ENCODE measurements at places on chromosomes 5 and 9.

DNA sequence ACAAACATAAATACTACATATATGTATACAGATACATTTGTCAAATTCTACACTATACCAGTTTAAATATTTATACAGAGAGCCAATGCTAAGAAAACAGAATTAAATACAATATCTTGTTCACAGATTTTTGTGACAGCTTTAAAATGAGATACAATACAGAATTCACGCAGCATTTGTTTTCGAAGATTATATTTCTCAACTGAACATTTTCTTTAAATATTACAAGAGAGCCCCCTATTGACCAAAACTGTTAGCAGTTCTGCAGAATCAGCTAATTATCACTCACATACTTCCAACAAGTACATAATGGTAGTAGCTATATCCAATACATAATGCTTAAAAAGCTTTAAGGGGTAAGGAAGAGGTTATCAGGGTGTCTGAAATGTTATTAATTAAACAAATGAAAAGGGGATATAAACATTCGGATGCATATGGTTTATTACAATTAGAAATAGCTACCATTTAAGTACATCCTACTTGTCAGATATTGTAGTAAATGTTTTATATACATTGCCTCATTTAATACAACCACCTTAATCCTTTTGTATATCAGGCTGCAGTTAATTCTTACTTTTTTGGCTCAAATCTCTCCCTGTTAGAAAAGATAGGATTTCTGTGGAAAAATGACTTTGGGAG lies 31.7 kb downstream of the ZDHHC21 start:
- no peak for DNase-seq

DNA sequence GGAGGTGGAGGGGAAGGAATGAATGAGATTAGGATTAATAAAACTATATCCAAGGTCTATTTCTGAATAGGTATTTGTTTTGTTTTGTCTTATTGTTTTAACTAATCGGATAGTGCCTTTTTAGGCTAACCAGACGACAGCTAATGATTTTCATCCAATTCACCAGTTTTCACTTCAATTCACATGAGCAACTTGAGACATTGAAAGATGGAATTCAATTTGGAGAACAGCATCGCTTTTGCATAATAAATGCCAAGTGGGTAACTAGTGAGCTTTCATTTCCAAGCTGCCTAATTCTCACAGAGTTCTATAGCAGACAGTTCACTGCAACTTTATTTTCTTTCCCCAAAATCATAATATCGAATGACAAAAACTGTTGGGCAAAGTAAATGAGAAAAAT lies 5.0 kb downstream of the AGXT2 start:
- no peak for DNase-seq

GRCh38 chr5:93438124-93438523 lies 142.9 kb downstream of the NR2F1-AS1 start:
- DNase-seq, result no peak

DNA sequence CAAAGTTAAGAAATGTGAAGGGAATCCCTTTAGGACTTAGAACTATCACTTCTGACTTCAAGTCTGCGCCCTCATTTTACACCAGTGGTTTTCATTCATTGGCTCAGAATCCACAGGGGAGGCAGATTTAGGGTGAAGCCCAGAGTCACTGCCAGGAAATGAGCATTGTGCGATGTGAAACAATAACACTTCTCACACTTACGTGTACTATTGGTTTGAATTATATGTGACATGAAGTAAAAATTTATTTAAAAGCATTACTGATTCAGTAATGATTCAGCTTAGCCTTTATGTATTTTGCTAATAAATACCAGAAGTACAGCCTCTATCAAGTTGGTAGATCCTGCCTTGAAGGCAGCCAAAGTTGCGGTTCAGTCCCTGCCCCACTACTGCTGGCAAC lies 98.6 kb downstream of the PAM start:
- DNase-seq, result no peak

GRCh38 chr9:122195875-122196274 lies 32.9 kb downstream of the LHX6 start:
- no peak for DNase-seq

DNA sequence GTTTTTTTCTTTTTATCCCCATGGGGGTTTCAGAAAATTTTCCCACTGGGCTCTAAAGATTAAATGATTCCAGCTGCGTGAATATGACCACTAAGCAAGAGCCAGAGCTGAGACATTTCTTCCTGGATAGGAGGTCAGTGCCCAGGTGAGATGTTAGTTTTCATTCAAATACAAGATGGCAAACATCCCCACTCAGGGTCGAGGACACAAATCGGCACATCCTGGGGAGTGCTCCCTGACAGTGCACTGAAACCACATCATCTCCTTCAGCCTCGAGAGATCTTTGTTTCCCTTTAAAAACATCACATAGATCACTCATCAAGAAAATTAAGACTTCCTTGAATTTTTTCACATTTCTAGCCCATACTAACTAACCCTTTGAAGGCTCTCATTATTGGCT lies 273.2 kb upstream of the PANK3 start:
- DNase-seq, result no peak

- no peak for DNase-seq
These were observed 397.1 kb downstream of the DMAC1 start for GRCh38 chr9:7402334-7403027.

DNA sequence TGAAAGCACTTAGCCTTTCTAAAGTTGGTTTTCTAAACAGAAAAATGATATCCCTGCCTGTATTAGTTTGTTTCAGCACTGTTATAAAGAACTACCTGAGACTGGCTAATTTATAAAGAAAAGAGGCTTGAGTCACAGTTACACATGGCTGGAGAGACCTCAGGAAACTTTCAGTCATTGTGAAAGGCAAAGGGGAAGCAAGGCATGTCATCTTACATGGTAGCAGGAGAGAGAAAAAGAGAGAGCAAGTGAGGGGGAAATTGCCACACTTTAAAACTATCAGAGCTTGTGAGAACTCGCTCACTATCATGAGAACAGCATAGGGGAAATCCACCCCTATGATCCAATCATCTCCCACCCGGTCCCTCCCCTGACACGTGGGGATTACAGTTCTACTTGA lies 64.9 kb downstream of the FAM170A start:
- no peak for DNase-seq

- DNase-seq, result no peak
These were observed 30.8 kb upstream of the ACOT12 start for GRCh38 chr5:81424728-81425127.

DNA sequence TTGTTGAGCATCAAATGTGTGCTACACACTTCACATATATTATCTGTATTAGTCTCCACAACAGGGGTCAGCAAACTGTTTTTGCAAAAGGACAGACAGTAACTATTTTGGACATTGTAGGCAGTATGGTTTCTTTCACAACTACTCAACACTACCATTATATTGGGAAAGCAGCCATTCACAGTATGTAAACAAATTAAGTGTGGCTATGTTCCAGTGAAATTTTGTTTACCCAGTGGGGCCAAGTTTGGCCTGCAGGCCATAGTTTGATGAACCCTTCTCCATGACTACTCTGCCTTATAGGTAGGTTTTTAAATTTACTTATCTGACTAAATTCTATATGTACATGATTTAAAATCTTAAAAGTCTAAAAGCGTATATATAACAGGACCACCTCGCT lies 13.0 kb upstream of the FAM151B start:
- no peak for DNase-seq

GRCh38 chr9:29866556-29866955 lies 2293.3 kb upstream of the C9orf72 start:
- no peak for DNase-seq

- peak; percentile 34 for DNase-seq
These were observed 14.3 kb downstream of the RASGEF1C start for GRCh38 chr5:180194410-180195345.

DNA sequence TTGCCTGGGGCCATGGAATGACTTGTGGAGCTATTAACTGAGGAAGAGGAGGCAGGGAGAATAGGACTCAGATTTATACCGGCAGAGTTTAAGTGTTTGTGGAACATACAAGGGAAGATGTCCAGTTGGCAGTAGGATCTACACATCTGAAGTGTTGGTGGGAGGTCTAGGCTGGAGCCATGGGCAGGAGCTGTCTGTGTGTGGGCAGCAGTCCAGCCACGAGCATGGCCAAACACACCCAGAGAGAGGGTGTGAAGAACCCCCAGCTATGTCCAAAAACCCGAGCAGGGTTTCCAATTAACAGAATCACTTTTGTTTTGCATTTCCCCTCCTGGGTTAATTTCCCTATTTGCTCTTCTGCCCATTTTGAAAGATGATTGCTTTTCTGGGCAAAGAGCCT lies 393.7 kb downstream of the CDK5RAP2 start:
- no peak for DNase-seq

DNA sequence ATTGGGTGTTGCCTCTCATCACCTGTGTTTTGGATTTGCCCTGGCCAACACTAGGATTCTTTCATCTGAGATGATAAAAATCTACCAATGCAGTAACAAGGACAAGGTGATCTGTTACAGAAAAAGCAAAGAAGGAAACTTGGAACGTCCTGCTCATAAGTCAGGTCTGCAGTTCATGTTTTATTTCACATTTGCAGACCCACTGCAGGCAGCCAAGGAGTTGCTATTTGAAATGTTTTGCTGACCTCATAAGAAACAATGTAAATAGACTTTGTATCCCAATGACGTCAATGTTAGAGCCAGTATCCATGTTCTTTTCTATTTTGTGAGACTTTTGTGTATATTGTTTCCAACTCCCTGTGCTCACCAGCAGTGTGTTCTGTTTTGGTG lies 312.9 kb downstream of the DEPDC1B start:
- DNase-seq, result no peak

- DNase-seq, result no peak
These were observed 29.2 kb downstream of the SUSD1 start for GRCh38 chr9:112145886-112146285.

DNA sequence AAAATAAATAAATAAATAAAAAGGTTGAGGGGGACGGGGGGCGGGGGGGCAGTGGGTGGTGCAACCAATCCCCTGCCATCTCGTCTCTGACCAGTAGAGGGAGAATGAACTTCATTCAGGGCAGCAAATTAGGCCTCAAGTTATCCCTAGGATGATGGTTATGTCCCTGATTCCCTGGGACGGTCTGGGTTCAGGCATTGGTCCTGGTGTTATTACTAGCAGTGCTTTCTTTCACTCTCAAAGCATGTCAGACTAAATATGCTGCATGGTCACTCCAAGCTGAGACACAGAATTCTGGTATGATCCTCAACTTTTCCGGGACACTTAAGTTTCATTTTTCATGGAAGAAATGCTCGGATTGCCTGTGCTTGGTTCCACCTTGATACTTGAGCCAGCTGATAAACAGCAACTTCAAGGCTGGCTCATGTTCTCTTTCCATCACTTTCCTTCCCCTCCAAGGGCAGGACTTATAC lies 59.4 kb downstream of the DAP start:
- DNase-seq, result no peak

- DNase-seq, result no peak
These were observed 6.8 kb downstream of the GARIN3 start for GRCh38 chr5:157159209-157159751.

DNA sequence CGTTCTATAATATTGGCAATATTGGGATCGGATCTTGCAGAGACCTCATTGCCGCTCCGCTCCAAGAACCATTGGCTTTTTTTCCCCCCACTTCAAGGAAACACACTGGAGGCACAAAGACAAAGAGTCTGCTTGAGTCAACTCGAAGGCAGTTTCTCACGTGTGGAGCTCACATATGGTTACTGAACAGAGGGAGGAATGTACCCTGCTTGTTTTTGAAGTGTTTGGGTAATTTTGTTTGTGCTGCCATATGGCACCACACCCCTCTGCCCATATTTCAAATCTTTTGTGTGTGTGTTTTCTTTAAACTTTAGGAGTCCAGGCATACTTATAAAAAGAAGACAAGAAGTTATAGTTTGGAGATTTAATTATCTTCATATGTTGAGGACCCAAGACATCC lies 595.9 kb downstream of the DTWD2 start:
- DNase-seq, result peak; percentile 63

GRCh38 chr5:64165500-64166200 lies at the start of gene RNF180:
TSS of gene RNF180 (plus strand) at chr5:64165843. CDS start at chr5:64200808, 34,965 bp downstream.
- peak; percentile 8 for DNase-seq

Data from NCI-H2171 (cell line).